Fibroblast of the aortic adventitia (primary cell): ENCODE measurements at places on chromosomes 3 and 15. TPM values are rescaled to one million over a fixed set of nuclear protein-coding genes. Genes with fewer than 3 reads are reported as not detected.
A peak's percentile ranks its signal among the peaks of the same experiment; 100 is the strongest.

GOLGA8J gene
- total RNA-seq = not detected in 2 replicates

ATP13A4 gene
- 0.09 TPM in 1 of 2 replicates, not detected in the other for total RNA-seq

PRSS50 gene
- not detected in 2 replicates for total RNA-seq

ACOX2 gene
- 19.2 and 29.5 TPM in 2 replicates for total RNA-seq

NSMCE3 gene
- total RNA-seq = 8.2 and 9.0 TPM in 2 replicates

CCDC39 gene
- total RNA-seq = 0.27 and 8.1 TPM in 2 replicates

TRA2B gene
- total RNA-seq = 96.7 and 157 TPM in 2 replicates

- DNase-seq = no peak
These were observed 53.3 kb upstream of the SNRK start for GRCh38 chr3:43233062-43233461.

GRCh38 chr3:79286882-79287281, 480.9 kb downstream of the ROBO1 start:
- DNase-seq = no peak

DNA sequence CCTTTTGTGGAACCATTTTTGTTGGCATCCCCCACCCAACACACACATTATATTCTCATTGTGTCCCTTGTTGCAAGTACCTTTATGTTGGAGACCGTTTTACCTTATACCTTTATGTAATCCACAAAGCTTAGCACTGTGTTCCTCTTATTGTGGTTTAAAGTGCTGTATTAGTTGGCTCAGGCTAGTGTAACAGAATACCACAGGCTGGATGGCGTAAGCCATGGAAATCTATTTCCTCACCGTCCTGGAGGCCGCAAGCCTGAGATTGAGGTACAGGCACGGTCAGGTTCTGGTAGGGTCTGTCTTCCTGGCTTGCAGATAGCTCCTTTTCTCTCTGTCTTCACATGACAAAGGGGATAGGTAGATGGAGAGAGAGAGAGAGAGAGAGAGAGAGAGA, 302.8 kb downstream of the ROBO2 start:
- no peak for DNase-seq

GRCh38 chr15:60548101-60548500, 69.2 kb upstream of the ICE2 start:
- no peak for DNase-seq

GRCh38 chr15:40345225-40345866, 4.6 kb upstream of the CCDC9B start:
- no peak for DNase-seq

- no peak for DNase-seq
These were observed 50.6 kb upstream of the SLC7A14 start for GRCh38 chr3:170636400-170636973.

- DNase-seq = no peak
These were observed 76.2 kb upstream of the OXTR start for GRCh38 chr3:8845641-8846040.

- DNase-seq = peak; percentile 38
These were observed 2.7 kb downstream of the TEX55 start for GRCh38 chr3:119148493-119149180.

DNA sequence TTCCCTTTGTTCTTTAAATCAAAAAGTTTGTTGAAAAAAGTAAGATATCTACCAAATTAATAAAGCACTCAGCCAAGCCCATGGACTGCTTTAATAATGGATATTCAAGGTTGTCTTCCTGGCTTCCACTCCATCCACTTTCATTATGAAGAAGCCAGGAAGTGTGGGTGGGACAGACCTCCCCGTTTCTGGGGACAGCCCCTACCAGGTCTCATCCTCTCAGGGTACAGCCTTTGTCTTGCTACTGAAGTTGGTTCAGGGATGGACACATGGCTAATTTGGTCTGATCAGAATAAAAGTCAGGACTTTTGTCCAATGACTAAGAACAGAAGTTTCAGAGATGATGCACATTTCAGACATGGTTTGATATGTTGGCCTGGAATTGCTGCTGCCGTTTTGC, 32.6 kb downstream of the CCNB2 start:
- no peak for DNase-seq

GRCh38 chr3:194727435-194728128, 41.9 kb downstream of the FAM43A start:
- no peak for DNase-seq

DNA sequence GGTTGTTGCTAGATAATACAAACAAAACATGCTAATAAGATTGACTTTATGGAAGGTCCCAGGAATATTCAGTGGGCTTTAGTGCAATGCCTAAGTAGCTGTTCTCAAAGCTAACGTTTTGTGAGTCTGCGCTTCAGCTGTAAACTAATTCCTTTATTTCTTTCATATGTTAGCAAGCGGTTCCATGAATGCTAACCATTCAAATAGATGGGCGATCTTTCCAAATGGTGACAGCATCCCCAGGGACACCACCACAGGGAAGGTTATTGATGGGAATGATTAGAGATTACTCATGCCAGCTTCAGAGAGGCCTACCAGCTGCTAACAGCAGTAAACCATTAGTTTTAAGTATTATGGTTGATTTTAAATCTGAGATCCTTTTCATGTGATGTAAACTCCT, 405.7 kb upstream of the MCTP2 start:
- no peak for DNase-seq
